ENCODE measurements at places on chromosomes 5 and 9.

DNA sequence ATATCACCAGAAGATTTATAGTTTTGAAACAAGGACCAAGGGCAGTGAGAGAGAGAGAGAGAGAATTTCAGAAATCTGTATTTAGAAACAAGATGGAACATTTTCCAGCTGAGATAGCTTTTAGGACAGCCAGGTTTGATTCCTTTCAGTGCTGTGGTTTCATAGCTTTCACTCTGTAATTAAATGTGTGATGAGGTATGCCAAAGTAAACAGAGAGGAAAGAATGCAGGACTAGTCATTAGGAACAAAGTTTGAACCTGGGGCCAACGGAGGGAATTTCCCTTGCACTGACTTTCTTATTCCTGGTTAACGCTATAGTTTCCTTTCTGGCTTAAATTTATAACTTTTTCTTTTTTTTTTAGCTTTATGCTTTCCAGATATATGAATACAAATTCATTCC, 10.0 kb upstream of the CCL28 start:
- no peaks in the 10 kb centered on the region for H3K27me3 ChIP-seq
- no peaks in the 10 kb centered on the region for H3K36me3 ChIP-seq
- peaks cover 43% of the 10 kb centered on the region for H3K4me1 ChIP-seq

- H3K4me1 ChIP-seq: peaks cover 54% of the 10 kb centered on the region
- peak overlapping the region; percentile 81 for H3K27ac ChIP-seq
- peak overlapping the region; percentile 1 for H3K4me3 ChIP-seq
- H3K36me3 ChIP-seq: no peaks in the 10 kb centered on the region
These were observed 62.8 kb downstream of the RAPGEF1 start for GRCh38 chr9:131677049-131677443.

DNA sequence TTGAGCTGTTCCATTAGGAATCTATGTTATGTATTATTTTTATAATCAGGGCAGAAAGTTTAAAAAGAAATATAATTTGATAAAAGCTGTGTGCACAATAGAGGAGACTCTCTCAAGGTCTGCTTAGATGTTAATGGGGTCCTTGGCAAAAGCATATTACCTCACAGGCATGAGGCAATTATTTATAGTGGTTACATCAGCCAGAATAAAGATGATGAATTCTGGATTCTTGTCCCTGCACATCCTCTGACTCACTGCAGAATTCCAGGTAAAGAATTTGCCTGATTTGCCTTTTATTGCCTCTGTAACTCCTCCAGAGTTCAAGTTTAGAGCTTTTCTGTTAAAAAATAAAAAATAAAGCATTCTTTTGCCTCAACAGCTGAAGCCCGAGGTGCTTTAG, 253.6 kb downstream of the MAST4 start:
- DNase-seq: no peak
- no peaks in the 10 kb centered on the region for H3K36me3 ChIP-seq
- H3K27me3 ChIP-seq: no peaks in the 10 kb centered on the region
- peak overlapping the region; percentile 69 for H3K27ac ChIP-seq

DNA sequence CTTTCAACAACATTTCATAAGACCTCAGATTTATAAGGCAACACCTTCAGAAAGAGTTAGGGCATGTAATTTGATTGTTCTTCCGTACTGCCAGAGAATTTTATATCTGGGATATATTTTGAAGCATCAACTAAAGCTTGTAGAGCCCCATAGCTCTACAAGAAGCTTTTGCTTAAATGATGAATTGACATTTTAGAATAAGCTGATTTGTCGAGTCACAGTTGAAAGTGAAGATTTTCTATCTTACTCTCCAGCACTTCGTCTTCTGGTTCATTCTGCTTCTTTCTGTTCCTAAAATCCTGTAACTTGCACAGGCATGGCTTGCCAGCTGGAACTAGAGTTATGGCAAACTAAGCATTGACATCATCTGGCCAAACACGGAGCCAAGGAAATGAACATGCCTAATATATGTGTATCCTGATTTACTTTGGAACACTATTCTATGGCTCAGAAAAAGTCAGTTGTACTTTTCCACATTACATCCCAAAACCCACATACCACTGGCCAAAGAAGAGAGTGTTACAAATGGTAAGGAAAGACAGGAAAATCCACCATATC, 68.6 kb upstream of the MAST4 start:
- no peaks in the 10 kb centered on the region for H3K27me3 ChIP-seq
- H3K4me3 ChIP-seq: no peak overlapping the region
- H3K4me1 ChIP-seq: no peaks in the 10 kb centered on the region

DNA sequence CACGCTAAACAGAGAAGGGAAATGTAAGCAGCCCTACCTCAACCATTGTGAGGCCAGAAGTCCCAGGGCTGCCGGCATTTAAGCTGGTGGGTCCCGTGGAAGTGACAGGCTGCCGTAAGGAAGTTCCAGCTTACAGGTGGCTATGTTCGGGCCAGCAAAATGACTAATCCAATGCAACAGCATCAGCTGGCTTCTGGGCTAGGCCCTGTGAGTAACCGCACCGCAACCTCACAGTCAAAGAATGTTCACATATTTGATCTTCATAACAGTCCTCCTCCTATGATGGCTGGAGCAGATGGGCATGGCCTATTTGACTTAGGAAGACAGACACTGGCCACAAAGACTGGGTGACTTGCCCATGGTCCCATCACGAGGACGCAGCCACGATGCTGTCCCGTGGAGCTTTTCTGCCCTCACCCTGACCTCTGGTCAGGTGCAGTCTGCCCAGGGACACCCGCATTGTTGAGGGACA, 88.2 kb downstream of the LIFR start:
- peak; percentile 81 for DNase-seq
- peaks cover 8% of the 10 kb centered on the region for H3K4me1 ChIP-seq
- no peaks in the 10 kb centered on the region for H3K36me3 ChIP-seq
- H3K27ac ChIP-seq: no peak overlapping the region
- H3K27me3 ChIP-seq: no peaks in the 10 kb centered on the region

- DNase-seq: no peak
- H3K27me3 ChIP-seq: peaks cover 12% of the 10 kb centered on the region
- no peak overlapping the region for H3K4me3 ChIP-seq
These were observed 211.7 kb downstream of the LRRC70 start for GRCh38 chr5:62790348-62790747.

DNA sequence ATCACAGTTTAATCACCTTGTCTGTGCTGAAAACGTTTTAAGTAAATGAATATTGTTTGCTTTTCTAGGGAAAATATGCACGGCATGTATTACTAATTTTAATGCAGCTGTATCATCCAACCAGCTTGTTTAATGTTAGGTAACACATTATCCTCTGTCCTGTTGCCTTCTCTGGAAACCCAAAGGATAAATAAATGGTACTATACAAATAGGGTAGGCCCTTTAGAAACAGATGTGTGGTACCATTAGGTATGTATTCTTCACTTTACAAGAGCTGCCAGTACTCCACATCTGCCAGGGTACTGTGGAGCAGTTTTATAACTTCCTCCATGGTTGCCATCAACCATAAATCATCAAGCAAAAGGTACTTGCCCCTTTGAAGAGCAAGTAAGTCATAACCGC, 42.9 kb downstream of the FAF2 start:
- H3K27me3 ChIP-seq: no peaks in the 10 kb centered on the region
- peak overlapping the region; percentile 25 for H3K27ac ChIP-seq
- no peak for DNase-seq
- no peak overlapping the region for H3K4me3 ChIP-seq

- H3K4me1 ChIP-seq: peaks cover 28% of the 10 kb centered on the region
- no peaks in the 10 kb centered on the region for H3K36me3 ChIP-seq
- no peak overlapping the region for H3K27ac ChIP-seq
- H3K27me3 ChIP-seq: no peaks in the 10 kb centered on the region
- no peak overlapping the region for H3K4me3 ChIP-seq
These were observed 1.7 kb upstream of the AIF1L start for GRCh38 chr9:131094622-131095021.

- H3K4me1 ChIP-seq: peaks cover 1% of the 10 kb centered on the region
- DNase-seq: no peak
- no peak overlapping the region for H3K27ac ChIP-seq
- no peaks in the 10 kb centered on the region for H3K36me3 ChIP-seq
- no peak overlapping the region for H3K4me3 ChIP-seq
These were observed 15.0 kb downstream of the ZSWIM6 start for GRCh38 chr5:61347080-61347479.

- H3K4me1 ChIP-seq: peaks cover 34% of the 10 kb centered on the region
- peak overlapping the region; percentile 77 for H3K27ac ChIP-seq
- peak; percentile 58 for DNase-seq
- no peak overlapping the region for H3K4me3 ChIP-seq
- H3K27me3 ChIP-seq: no peaks in the 10 kb centered on the region
These were observed 92.4 kb upstream of the NR3C1 start for GRCh38 chr5:143495821-143496275.

GRCh38 chr9:75069171-75069570, 18.8 kb downstream of the NMRK1 start:
- no peaks in the 10 kb centered on the region for H3K36me3 ChIP-seq
- no peak overlapping the region for H3K27ac ChIP-seq
- DNase-seq: no peak
- H3K4me3 ChIP-seq: no peak overlapping the region
- no peaks in the 10 kb centered on the region for H3K27me3 ChIP-seq
- no peaks in the 10 kb centered on the region for H3K4me1 ChIP-seq

GRCh38 chr5:151020304-151021110, at the start of gene GPX3:
GPX3 (plus strand) TSS chr5:151020591; CDS start chr5:151020655, 64 bp downstream.
- peak; percentile 78 for DNase-seq
- H3K36me3 ChIP-seq: no peaks in the 10 kb centered on the region
- H3K27ac ChIP-seq: no peak within 1 kb of the TSS
- peak within 1 kb of the TSS; percentile 94 for H3K4me3 ChIP-seq
- H3K27me3 ChIP-seq: no peaks in the 10 kb centered on the region
- peaks cover 12% of the 10 kb centered on the region for H3K4me1 ChIP-seq

- H3K27ac ChIP-seq: no peak overlapping the region
- H3K4me1 ChIP-seq: peaks cover 22% of the 10 kb centered on the region
- H3K4me3 ChIP-seq: no peak overlapping the region
- DNase-seq: no peak
- H3K36me3 ChIP-seq: 0 out of 2 replicates have a peak, but pooled peaks cover 7% of the 10 kb centered on the region
- no peaks in the 10 kb centered on the region for H3K27me3 ChIP-seq
These were observed 18.4 kb downstream of the TRIM32 start for GRCh38 chr9:116705531-116705930.

- no peaks in the 10 kb centered on the region for H3K27me3 ChIP-seq
- DNase-seq: peak; percentile 15
- no peaks in the 10 kb centered on the region for H3K36me3 ChIP-seq
- no peak overlapping the region for H3K27ac ChIP-seq
These were observed 165.6 kb downstream of the YTHDC2 start for GRCh38 chr5:113678924-113679575.

GRCh38 chr9:115254287-115255180, 136.6 kb upstream of the TNC start:
- H3K36me3 ChIP-seq: no peaks in the 10 kb centered on the region
- H3K4me3 ChIP-seq: no peak overlapping the region
- no peak for DNase-seq

- no peaks in the 10 kb centered on the region for H3K27me3 ChIP-seq
- no peak for DNase-seq
- H3K27ac ChIP-seq: no peak overlapping the region
- H3K4me1 ChIP-seq: no peaks in the 10 kb centered on the region
These were observed 43.8 kb downstream of the GCNT1 start for GRCh38 chr9:76502746-76503145.

DNA sequence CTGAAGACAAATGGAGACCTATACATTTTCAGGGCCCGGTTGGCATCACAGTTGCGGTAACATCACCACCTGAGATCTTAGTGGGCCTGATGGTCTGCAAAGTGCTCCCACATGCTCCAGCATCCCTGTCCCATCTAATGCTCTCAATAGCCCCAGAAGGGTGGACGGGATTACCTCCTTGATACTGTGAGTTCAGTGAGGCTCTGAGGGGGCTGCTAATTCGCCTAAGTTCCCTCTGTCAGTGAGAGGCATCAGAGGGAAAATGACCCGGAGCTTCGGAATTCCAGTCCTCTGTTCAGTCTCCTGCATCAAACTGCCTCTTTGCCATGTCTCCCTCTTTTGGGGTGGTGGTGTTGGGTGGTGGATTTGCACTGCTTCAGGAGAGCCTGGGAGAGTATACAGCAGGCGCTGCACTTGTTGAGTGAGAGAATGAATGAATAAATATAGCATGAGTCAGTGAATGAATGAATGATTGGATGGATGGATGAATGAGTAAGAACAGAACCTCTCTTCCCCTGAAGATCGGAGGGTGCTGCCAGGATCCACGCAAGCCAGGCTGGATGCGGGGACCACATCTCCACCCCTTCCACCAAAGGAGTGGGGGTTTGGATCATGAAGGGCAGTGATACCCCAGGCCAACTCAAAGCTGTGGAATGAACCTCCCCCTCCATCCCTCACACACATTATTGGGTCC, 141.0 kb downstream of the GABBR2 start:
- H3K4me3 ChIP-seq: no peak overlapping the region
- no peaks in the 10 kb centered on the region for H3K4me1 ChIP-seq
- no peaks in the 10 kb centered on the region for H3K27me3 ChIP-seq
- no peaks in the 10 kb centered on the region for H3K36me3 ChIP-seq

Measured in PC-9 (cell line).